Calu3 (cell line): ENCODE measurements at places on chromosomes 7 and 10. TPM values are rescaled to one million over a fixed set of nuclear protein-coding genes. Genes with fewer than 3 reads are reported as not detected.
A peak's percentile ranks its signal among the peaks of the same experiment; 100 is the strongest.

DNA sequence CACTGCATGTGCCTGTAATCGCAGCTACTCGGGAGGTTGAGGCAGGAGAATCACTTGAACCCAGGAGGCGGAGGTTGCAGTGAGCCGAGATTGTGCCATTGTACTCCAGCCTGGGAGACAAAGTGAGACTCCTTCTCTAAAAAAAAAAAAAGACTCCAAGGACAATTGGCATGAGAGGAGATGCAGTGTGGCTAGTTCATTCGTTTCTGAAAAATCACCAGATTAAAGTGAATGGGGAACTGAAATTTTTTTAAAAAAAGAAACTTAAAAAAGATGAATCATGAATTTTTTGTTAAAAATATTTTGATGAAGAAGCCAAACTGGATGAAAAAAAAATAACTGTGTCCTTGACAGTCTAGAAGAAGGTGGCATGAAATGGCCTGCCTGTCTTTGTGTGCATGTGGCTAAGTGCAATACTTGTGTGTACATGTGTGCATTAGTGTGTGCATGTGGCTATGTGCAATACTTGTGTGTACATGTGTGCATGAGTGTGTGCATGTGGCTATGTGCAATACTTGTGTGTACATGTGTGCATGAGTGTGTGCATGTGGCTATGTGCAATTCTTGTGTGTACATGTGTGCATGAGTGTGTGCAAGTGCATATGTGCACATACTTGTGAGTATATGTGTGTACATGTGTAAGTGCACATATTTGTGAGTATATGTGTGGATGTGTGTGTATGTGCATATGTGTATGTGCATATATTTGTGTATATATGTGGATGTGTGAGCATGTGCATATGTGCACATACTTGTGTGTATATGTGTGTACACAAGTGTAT is 391.7 kb upstream of the KLF6 start:
- H3K36me3 ChIP-seq: peaks cover 5% of the 10 kb centered on the region
- H3K4me1 ChIP-seq: no peaks in the 10 kb centered on the region
- H3K27ac ChIP-seq: no peak overlapping the region
- no peak overlapping the region for H3K4me3 ChIP-seq
- DNase-seq: no peak

DNA sequence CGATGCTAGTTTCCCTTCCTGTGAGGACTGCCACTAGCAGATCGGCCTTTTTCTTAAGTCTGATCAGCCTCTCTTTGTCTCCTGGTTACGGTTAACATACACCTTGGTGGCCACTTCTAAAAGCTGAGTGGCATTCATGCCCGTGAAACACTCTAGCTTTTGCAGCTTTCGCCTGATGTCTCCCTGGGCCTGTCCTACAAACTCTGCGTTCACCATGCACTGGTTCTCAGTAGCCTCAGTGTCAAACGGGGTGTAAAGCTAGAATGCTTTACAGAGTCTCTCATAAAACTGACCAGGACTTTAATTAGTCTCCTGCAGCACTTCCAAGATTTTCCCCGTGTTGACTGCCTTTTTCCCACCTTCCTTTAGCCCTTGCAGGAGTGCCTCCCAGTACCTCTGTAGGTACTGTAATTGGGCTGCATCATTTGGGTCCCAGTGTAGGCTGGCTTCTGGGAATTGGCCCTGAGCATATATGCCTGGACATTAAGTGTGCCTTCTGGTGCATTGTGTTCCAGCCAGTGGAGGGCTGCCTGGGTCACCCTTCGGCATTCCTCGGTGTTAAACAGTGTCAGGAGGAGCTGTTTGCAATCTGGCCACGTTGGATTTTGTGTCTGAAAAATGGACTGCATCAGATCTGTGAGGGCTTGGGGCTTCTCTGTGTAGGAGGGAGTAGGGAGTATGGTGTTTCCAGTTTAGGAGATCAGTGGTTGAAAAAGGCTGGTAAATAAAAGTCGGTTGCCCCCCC is 6.5 kb upstream of the ZNF117 start:
- peak overlapping the region; percentile 42 for H3K27ac ChIP-seq
- DNase-seq: no peak
- no peaks in the 10 kb centered on the region for H3K27me3 ChIP-seq
- H3K4me3 ChIP-seq: no peak overlapping the region
- H3K4me1 ChIP-seq: peaks cover 10% of the 10 kb centered on the region

The FLNC gene
- 0.42 and 0.98 TPM in 2 replicates for total RNA-seq

DNA sequence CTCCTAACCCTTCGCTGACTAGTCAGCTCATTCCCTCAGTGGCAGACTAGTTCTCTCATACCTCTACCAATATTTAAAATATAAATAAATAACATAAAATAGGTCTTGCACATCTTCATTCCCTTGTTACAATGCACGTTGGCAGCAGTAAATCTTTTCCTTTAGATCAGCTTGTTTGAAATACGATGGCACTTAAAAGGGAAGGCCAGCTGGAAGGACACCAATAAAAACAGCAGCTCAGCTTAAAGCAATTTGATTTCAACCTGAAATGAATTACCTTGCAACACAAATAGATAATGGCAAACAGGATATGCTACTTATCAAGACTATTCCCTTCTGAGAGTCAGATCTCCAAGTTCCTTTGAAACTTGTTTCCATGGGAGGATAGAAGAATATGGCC is 321.8 kb downstream of the GFRA1 start:
- DNase-seq: no peak
- H3K4me3 ChIP-seq: no peak overlapping the region
- no peaks in the 10 kb centered on the region for H3K36me3 ChIP-seq
- H3K4me1 ChIP-seq: no peaks in the 10 kb centered on the region

The ECHDC3 gene
- 24.7 and 28.5 TPM in 2 replicates for total RNA-seq

DNA sequence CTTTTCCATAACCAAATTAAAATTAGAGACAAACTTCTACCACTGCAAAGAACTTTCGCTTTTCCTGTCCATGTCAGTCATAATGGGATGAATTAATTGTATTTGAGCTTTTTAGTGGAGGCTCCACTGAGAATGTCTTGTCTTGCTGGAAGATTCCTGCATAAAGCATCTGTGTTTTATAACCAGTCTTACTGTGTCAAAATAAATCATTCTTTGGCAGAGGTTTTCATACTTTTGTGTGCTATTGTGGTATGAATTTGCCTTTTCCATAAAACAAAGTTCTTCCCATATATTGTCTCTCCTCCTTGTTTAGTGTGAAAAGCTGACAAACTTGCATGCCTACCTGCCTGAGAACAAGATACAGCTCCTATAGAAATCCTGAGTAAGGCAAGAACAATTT is 124.8 kb upstream of the CCDC6 start:
- peaks cover 11% of the 10 kb centered on the region for H3K4me1 ChIP-seq
- no peak for DNase-seq
- peaks cover 4% of the 10 kb centered on the region for H3K36me3 ChIP-seq
- H3K27me3 ChIP-seq: no peaks in the 10 kb centered on the region
- H3K4me3 ChIP-seq: no peak overlapping the region
- no peak overlapping the region for H3K27ac ChIP-seq

DNA sequence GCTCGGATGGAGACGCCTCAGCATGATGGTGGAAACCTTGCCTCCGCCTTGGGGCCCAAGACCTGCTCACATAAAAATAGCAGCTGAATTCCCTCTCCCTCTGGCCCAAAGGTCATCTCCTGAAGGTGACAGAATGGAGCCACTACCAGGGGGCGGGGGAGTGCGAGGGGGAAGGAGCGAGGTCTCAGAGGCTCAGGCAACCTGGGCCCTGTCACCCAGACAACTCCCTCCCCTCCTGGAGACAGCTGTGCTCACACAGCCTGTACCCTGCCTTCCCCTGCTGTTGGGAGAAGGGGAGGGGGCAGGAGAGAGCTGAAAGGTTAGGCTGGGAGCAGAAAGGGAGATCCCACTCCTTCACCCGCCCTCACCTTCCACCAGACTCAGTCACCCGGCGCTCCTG is 173.0 kb upstream of the RHEB start:
- no peak overlapping the region for H3K4me3 ChIP-seq
- H3K36me3 ChIP-seq: peaks cover 6% of the 10 kb centered on the region
- no peak for DNase-seq

The BHLHA15 gene
- total RNA-seq: 1.7 and 1.8 TPM in 2 replicates

The TAS2R41 gene
- not detected in 2 replicates for total RNA-seq

DNA sequence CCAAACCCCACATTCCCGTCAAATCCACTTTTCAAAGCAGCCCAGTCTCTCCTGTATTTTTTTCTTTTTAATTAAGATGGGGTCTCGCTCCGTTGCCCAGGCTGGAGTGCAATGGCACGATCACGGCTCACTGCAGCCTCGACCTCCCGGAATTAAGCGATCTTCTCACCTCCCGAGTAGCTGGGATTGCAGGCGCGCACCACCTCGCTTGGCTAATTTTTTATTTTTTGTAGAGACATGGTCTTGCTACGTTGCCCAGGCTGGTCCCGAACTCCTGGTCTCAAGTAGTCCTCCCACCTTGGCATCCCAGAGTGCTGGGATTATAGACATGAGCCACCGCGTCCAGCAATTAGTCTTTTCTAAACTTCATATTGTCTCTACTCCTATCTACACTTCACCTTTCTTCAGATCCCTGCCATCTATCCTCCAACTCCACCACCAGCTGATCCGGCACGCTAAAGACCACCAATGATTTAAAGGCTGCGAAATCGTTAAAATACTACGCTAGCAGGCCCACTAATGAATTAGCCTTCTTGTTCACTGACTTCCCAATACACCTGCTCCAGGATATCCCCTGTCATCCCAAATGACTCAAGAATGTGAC is 525 bp upstream of the CHUK start:
- H3K4me3 ChIP-seq: peak overlapping the region; percentile 97
- DNase-seq: no peak
- H3K27me3 ChIP-seq: no peaks in the 10 kb centered on the region
- H3K27ac ChIP-seq: peak overlapping the region; percentile 86
- peaks cover 8% of the 10 kb centered on the region for H3K4me1 ChIP-seq

DNA sequence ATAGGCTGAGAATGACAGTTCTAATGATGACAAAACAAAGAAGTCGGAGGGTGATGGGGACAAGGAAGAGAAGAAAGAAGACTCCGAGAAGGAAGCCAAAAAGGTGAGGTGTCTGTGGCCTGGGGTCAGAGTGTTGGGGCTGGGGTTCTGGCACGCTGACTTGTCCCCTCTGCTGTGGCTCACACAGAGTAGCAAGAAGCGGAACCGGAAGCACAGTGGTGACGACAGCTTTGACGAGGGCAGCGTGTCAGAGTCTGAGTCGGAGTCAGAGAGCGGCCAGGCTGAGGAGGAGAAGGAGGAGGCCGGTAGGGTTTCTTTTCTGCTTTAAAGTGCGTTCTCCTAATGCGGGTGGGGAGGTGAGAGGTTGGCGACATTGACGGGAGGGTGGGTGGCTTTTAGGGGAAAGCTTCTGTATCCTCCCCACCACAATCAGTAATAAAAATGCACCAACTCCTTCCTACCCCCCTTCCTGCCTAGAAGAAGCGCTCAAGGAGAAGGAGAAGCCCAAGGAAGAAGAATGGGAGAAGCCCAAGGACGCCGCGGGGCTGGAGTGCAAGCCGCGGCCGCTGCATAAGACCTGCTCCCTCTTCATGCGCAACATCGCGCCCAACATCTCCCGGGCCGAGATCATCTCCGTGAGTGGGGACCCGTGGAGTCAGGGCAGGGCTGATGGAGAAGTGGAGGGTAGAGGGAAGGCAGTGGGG is 4.6 kb downstream of the UFSP1 start:
- no peaks in the 10 kb centered on the region for H3K27me3 ChIP-seq
- DNase-seq: no peak
- H3K36me3 ChIP-seq: peaks cover 79% of the 10 kb centered on the region
- H3K27ac ChIP-seq: peak overlapping the region; percentile 48

DNA sequence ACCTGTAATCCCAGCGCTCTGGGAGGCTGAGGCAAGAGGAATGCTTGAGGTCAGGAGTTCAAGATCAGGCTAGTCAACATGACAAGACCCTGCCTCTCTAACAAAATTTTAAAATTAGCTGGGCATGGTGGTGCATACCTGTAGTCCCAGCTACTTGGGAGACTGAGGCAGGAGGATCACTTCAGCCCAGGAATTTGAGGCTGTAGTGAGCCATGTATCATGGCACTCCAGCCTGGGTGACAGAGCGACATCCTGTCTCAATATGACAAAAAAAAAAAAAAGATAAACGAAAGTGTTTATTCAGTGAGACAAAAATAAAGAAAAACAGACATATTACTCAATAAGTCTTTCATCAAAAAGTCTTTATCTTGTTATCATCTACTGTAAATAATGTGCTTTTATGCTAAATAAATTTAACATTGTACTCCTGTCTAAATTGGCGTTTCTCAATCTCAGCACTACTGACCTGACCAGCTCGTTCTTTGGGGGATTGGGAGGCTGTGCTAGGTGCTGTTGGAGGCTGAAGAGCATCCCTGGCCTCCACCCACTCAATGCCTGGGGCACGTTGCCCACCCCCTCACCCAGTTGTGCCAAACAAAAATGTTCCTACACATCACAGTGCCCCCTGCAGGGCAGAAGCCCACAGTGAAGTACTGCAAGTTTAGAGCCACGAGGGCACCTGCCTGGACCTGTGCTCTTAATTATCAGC is 57.7 kb downstream of the NCAPG2 start:
- H3K4me1 ChIP-seq: peaks cover 8% of the 10 kb centered on the region
- no peak overlapping the region for H3K4me3 ChIP-seq
- no peak overlapping the region for H3K27ac ChIP-seq
- peak; percentile 34 for DNase-seq
- no peaks in the 10 kb centered on the region for H3K27me3 ChIP-seq

DNA sequence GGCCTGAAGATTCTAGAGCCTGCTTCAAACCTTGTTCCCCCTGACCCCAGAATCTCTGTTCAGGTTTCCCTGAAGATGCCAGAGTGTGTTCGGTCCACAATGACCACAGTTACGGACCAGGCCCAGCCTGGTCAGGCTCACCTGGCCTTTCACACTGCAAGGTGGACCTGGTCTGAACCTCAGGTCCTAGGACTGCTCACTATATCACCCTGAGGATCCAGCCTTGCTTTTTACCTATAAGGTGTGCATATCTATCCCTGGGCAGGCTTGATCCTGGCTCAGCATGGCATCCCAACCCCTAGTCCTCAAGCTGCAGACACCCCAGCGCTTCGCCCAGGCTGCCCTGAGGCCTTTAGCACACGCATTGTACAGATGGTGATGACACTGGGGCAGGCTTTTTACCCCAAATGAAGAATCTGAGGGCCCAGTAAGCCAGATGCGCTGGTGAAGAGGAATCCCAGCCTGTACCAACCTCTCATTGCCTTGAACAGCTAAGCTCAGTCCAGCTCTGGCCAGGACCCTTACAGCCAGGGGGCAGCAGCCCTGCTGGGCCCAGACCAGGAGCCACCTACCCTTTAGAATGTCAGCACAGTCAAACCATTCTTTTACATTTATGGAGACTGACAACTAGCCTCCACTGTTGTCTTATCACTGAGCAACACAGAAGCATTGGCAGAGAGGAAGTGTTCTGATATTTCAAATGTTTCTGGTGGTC is 28.0 kb downstream of the MAT1A start:
- no peaks in the 10 kb centered on the region for H3K36me3 ChIP-seq
- H3K27me3 ChIP-seq: peaks cover 59% of the 10 kb centered on the region
- DNase-seq: no peak
- H3K4me3 ChIP-seq: no peak overlapping the region
- no peak overlapping the region for H3K27ac ChIP-seq

The GRID1 gene
- total RNA-seq: 0.10 TPM in 1 of 2 replicates, not detected in the other

GRCh38 chr7:114298011-114298410 is 116.6 kb upstream of the FOXP2 start:
- H3K4me1 ChIP-seq: peaks cover 7% of the 10 kb centered on the region
- H3K4me3 ChIP-seq: no peak overlapping the region
- no peaks in the 10 kb centered on the region for H3K36me3 ChIP-seq

The TSPAN15 gene
- total RNA-seq: 137 and 165 TPM in 2 replicates

- H3K27ac ChIP-seq: no peak overlapping the region
- H3K4me1 ChIP-seq: peaks cover 9% of the 10 kb centered on the region
- H3K36me3 ChIP-seq: no peaks in the 10 kb centered on the region
- no peak overlapping the region for H3K4me3 ChIP-seq
- no peaks in the 10 kb centered on the region for H3K27me3 ChIP-seq
Measured at GRCh38 chr7:29442146-29442545, 121.5 kb upstream of the PRR15 start.
